ENCODE measurements at places on chromosomes 11 and 22.

- peak; percentile 56 for DNase-seq
Measured at GRCh38 chr22:19149047-19149883, 827 bp downstream of the GSC2 start.

GRCh38 chr11:109697140-109697843 lies 275.3 kb downstream of the C11orf87 start:
- peak; percentile 79 for DNase-seq

- DNase-seq = no peak
Measured at GRCh38 chr11:110907629-110908028, 195.4 kb upstream of the ARHGAP20 start.

GRCh38 chr11:71454470-71455113 lies 1.6 kb downstream of the NADSYN1 start:
- no peak for DNase-seq

DNA sequence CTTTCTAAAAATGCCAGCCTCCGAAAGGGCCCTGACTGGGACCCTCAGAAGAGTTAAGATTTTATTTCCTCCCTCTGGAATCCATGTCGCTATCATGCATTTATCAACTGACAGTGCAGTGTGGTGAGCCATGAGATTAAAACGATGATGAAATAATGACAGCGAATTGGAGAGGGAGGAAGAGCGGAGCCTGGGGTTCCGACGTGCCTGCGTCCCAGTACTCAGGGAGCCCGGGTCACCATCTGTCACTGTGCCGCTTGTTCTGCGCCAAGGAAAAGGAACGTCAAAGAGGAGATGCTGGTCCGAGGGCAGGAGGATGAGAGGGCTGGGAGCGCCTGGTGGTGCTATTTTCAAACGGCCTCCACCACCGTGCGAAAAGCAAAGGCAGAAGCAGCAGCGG lies 46.2 kb downstream of the MACROD1 start:
- no peak for DNase-seq

DNA sequence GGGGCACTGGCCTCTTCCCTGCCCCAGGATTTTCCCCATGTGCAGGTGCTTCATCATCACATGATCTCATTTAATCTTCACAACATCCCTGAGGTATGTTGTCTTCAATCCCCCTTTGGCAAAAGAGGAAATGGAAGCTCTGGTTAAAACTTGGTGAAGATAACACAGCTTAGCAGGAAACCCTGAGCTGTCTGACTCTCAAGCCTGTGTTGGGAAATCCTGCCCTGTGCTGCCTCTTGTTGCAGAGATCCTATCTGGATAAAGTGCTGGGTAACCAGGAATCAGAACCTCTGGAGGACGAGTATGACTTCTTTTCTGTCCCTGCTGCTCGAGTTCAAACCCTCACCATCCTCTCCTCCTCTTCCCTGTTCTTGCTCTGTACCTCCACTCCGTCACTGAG lies 13.1 kb upstream of the E2F8 start:
- no peak for DNase-seq

GRCh38 chr11:72528121-72528520 lies 93.8 kb upstream of the CLPB start:
- DNase-seq = no peak

GRCh38 chr11:126888115-126888712 lies 112.4 kb downstream of the KIRREL3 start:
- no peak for DNase-seq

GRCh38 chr11:2791139-2791520 lies 91.3 kb upstream of the KCNQ1OT1 start:
- DNase-seq = no peak

- no peak for DNase-seq
Measured at GRCh38 chr11:27296497-27296896, 66.5 kb downstream of the CCDC34 start.

DNA sequence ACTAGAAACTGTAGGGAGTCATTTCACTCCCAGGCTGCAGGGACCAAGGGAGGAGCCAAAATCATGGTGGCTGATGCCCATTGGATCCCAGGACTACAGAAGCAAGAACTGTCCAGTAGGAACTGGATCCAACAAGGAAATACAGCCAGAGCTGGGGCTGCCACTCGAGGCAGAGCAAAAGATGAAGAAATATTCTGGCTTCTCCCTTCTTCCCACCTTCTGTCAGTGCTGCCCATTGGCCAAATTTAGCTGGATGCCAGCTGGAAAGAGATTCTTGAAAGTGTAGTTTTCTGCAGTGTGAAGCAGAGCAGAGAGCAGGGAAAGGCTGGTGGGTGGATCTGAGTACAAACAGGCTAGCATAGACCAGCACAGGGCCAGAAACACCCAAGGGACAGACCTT lies 45.6 kb downstream of the COMMD9 start:
- DNase-seq = no peak

- no peak for DNase-seq
Measured at GRCh38 chr11:122197066-122197987, 81.3 kb upstream of the BLID start.

GRCh38 chr11:95688015-95688414 lies 101.6 kb downstream of the FAM76B start:
- no peak for DNase-seq

GRCh38 chr11:101920992-101921391 lies 4.7 kb upstream of the ANGPTL5 start:
- no peak for DNase-seq

DNA sequence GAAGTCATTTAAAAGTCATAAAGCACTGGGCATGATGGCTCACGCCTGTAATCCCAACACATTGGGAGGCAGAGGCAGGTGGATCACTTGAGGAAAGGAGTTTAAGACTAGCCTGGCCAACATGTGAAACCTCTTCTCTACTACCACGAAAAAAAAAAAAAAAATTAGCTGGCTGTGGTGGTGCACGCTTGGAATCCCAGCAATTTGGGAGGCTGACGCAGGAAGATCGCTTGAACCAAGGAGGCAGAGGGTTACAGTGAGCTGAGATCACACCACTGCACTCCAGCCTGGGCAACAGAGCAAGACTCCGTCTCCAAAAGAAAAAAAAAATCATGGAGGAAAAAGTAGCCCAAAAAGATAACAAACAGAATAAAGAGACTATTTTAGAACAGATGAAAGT lies 42.2 kb downstream of the NUP98 start:
- DNase-seq = no peak

DNA sequence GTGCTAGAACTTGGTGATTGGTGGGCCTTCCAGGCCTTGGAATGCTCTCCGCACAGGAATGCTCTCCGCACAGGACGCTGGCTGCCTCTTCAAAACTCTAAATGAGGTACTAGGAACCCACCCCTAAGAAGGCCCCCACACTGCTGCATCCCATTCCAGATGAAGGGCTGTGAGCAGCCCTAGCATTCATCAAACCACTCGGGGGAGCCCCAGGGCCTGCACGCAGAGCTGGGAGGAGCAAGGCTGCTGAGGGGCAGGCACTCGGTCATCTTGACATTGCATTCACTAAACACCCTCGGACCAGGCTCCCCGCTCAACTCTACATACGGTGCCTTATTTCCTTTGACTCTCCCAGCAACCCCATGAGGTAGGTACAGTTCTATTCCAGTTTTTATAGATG lies 49.2 kb upstream of the EMID1 start:
- DNase-seq = peak; percentile 77

GRCh38 chr11:61534025-61534932 lies 25.7 kb downstream of the LRRC10B start:
- DNase-seq = no peak

DNA sequence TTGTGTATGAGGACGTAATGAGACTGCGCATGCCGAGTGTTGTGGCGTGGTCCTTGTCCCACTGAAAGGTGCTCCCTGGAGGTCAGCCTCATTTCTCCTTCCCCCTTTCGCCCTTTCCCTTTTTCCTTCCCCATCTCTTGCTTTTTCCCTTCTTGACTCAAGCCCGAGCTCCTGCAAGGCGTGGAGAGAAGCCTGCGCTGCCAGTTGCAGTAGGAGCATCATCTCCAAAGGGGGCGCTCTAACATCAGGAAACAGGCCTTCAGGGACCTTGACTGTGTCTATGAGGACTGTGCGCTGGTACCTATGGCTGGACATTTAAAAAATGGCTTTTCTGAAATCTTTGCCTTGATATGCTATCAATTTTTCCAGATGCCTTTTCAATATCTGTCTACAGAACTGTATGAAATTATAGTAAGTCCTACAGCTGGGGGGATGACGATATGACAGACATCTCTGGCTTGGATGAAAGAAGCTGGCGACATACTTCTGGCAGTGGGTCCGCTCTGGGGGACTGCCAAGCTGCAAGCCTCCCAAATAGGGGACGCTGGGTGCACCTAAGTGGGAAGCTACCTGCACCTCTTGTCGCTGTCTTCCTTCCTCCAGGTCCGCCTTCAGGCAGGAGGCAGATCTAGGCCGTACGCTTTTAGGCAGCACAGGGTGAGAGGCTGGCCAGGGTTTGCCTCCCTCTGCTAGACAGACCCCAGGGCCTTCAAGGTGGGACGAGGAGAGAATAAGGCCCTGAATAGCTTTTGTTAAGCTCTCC lies 96.5 kb downstream of the NXPE2 start:
- peak; percentile 87 for DNase-seq

DNA sequence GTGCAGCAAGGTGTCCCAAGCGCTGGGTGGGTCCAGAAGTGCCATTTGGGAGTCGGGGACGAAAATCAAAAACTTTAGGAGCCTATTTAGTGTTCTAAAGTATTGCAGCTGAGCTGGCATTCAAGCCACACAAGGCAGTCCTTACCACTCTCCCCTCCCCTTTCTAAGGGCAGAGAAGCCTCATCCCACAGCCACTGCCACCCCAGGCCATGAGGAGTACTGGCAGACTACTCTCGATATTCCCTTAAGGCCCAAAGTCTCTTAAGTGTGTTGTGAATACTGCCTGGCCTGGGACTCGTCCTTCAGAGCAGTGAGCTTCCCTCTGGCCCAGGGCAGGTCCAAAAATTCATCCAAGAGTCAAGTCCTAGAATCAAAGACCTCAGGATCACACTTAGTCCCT lies 7.8 kb downstream of the FANCF start:
- no peak for DNase-seq

Measured in ELF-1 (cell line).